ENCODE measurements at places on chromosomes 5 and 9.

- DNase-seq: peak; percentile 90
These were observed 564.0 kb upstream of the KLF4 start for GRCh38 chr9:108053555-108054061.

GRCh38 chr5:142069606-142070399 lies 38.8 kb upstream of the NDFIP1 start:
- no peak for DNase-seq

DNA sequence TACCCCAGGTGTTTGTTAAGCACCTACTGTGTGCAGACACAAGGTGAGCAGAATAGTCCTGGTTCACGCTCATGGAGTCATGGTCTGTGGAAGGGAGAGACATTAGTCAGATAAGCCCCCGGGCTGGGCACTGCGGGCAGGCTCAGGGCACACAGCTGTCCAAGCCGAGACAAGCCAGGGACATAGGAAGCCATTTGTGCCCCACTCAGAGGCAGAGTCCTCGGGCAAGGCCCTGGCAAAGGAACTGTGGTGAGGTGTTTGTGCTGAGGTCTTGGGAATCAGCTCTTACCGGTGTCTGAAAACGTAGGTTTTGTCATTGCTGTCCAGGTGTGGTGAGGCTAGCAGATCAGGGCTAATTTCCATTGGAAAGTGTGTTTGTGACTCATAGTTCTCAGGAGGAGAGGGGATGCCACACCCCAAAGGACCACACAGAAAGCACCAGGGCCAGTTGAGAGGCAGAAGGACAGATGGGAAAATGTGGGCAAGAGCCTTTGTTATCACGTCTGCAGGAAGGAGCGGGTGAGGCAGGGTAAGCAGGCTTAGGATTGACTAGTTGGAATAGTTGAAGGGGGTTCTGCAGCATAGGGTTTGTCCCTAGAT lies 46.1 kb upstream of the NEURL1B start:
- DNase-seq: no peak

DNA sequence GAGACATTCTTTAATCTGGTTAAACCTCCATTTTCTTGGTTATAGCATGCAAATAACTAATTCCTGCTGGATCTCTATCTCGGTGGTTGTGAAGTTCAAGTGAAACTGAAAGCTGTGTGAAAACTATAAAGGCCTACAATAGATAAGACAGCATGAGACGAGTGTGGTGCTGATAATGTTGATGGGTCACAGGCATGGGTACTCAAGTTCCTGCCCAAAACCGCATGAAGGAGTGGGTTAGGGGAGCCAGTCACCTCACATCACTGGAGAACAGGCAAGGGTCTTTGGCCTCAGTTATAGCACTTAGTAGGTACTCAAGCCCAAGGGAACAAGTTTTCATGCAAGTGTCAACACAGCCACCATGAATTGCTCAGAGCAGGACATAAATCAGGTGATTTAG lies 16.7 kb downstream of the HMHB1 start:
- DNase-seq: no peak

DNA sequence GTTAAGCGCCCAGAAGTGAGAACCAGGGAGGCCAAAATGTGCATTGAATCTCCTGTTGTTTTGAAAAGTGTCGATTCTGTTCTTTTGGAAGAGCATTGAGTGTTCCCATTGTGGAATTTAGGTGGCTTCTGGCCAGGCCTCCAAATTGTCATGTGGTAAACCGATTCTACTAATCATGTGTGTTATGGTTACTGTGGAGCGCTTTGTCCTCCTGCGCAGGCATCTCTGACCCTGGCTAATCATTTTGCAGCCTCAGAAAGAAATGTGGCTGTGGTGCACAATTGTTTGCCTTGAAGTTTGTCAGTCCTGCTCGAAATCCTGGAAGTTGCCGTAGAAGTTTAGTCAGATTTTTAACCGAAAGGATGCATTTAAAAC lies 121.3 kb downstream of the RASGRF2 start:
- DNase-seq: no peak

DNA sequence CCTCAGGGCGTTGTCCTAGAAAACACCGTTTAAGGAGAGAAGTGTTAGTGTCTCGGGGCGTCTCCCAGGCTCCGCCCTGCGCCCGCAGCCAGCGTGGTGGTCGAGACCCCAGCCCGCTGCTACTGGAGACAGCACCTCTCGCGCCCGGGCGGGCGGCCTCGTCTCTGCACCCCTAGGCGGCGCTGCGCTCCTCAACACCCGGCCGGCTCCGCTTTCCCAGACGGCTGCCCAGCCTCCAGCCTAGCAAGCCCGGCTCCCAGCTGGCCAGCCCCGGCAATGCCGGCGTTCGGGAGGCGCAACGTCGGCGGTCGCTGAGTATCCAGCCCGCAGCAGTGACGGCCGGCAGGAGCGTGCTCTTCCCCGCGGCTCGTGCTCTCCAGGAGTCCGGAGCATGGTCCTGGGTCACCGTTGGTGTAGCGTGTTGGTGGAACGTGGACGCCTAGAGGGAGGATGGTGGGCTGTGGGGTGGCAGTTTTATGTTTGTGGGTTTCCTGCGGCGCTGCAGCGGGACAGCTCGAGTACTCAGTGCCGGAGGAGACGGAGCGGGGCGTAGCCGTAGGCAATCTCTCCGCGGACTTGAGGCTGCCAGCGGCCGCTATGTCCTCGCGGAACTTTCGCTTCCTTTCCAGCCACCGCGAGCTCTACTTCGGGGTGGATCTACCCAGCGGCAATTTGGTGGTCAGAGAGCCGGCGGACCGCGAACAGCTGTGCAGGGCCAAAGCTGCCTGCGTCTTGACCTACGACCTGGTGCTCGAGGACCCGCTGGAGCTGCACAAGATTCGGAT lies 536 bp downstream of the PCDHAC1 start:
- peak; percentile 44 for DNase-seq

DNA sequence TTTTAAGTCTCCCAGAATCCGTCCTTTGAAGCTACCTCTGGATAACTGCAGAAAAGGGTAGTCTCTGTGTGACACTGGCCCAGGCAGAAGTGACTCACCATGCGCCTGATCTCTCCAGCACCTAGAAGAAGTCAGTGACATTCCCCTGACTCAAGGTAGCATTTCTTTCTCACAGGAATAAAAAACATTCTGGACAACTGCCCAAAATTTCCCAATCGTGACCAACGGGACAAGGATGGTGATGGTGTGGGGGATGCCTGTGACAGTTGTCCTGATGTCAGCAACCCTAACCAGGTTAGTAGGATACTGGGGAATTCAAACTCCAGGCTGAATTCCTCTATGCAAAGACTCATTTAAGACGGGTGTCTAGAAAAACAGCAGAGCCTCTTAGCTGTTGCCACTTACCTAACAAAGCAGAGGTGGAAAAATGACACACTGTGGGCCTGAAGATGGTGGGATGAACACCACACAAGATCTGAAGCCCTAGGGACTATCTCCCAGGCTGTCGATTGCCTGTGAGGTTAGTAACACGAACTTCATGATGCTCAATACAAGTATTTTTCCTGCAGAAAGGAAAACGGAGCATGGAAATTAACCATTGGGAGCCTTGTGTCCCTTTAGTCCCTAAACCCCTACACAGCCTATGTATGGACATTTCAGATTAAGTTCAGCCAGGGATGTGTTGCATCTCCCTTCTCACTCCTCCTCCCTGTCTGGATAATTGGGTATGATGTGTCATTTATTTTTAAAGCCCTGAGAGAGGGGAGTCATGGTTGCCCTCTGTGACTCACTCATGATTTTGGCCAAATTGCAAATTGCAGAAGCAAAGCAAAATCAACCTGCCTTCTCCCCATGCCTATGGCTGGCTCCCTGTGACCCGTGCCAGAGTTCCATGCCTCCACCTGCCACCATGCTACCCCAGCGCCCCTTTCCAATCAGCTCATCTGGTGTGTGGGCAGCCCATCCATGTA lies 37.2 kb downstream of the THBS4 start:
- peak; percentile 36 for DNase-seq

All from cardiac fibroblast (primary cell).